HTR-8/SVneo (cell line): ENCODE measurements at places on chromosomes 11 and 22.

DNA sequence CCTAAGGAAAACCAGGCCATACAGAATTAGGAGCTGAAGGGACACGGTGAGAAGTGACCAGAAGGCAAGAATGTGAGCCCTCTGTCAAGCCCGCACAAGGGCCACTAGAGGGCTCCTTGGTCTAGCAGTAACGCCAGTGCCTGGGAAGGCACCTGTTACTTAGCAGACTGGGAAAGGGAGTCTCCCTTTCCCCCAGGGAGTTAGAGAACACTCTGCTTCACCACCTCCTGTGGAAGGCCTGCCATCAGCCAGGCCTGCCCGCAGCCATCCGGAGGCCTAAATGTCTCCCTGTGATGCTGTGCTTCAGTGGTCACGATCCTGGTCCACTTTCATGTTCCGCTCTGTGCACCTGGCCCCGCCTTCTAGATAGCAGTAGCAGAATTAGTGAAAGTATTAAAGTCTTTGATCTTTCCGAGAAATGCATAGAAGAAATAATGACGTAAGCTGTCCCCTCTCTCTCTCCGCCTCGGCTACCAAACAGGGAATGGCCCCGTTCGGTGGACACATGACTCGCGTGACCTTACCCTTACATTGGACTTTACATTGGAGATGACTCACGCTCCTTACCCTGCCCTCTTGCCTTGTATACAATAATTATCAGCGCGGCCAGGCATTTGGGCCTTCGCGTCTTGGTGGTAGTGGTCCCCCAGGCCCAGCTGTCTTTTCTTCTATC is 10.7 kb upstream of the GSTP1 start:
- no peak for DNase-seq

DNA sequence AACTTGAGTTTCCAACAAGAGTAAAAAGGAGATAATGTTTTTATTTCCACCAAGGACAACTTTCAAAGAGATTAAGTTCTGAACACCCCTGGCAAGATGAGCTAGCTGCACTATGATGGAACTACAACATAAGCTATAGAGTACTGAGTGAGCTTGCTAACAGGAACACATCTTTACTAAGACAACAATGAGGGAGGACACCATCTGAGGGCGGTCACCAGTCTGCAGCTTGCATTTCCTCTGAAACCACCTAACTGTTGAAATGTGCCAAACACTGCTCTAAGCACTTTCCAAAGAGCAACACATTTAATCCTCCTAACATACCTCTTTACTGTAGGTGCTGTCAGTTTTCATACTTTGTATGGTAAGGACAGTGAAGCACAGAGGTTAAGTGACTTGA is 68.4 kb downstream of the TCF20 start:
- no peak for DNase-seq

GRCh38 chr11:71302911-71303310 is 50.5 kb upstream of the SHANK2 start:
- DNase-seq, result no peak

GRCh38 chr11:79634905-79635304 is 194.1 kb upstream of the TENM4 start:
- no peak for DNase-seq

DNA sequence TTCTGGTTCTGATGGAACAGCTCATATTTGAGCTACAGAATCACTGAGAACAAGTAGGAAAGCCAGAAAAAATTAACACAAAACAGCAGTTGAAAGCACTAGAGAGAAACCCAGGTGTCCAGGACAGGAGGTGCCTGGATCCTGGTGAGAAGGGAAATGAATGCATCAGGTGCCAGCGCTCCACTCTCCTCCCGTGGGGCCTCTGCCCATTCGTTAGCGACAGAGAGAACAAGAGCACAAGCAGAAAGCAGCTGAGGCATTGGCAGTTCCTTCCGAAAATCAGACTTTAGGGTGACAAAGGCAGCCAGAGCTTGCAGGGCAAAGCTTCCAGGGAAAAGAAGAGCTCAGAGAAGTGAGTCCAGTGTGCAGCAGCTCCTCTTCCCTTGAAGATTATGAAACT is 20.0 kb upstream of the KRTAP5-7 start:
- DNase-seq, result no peak

- DNase-seq, result no peak
These were observed 72.6 kb downstream of the PPFIBP2 start for GRCh38 chr11:7586376-7586775.

- DNase-seq, result no peak
These were observed 103.5 kb downstream of the WNT11 start for GRCh38 chr11:76102802-76103201.

- DNase-seq, result no peak
These were observed 400.0 kb downstream of the LARGE1 start for GRCh38 chr22:33519974-33520903.

GRCh38 chr11:130675917-130676316 is 227.5 kb downstream of the ADAMTS15 start:
- DNase-seq, result no peak

DNA sequence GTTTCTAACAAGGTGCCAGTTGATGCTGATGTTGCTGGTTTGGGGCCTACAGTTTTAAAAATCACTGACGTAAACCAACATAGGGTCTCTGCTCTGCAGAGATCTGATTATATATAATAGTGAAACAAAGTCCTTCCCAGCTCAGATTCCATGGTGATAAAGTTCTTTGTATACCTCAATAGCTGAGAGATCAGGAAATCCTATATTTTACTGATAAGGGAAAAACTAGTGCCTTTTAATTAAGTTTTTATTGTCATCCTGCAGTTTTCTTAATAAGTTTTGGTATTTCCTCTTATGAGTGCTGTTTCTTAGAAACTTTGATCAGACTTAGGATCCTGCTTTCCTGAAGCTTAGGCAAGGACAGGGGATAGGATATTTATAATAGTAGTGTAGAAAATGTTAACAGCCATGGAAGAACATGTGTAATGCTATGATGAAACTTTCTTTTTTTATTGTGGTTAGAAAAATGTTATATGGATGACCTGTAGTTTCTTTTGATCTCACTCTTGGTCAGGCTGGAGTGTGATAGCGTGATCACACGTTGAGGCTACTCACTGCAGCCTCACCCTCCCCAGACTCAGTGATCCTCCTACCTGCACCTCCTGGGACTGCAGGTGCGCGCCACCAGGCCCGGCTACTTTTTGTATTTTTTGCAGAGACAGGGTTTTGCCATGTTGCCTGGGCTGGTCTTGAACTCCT is 14.1 kb downstream of the CAPRIN1 start:
- no peak for DNase-seq

DNA sequence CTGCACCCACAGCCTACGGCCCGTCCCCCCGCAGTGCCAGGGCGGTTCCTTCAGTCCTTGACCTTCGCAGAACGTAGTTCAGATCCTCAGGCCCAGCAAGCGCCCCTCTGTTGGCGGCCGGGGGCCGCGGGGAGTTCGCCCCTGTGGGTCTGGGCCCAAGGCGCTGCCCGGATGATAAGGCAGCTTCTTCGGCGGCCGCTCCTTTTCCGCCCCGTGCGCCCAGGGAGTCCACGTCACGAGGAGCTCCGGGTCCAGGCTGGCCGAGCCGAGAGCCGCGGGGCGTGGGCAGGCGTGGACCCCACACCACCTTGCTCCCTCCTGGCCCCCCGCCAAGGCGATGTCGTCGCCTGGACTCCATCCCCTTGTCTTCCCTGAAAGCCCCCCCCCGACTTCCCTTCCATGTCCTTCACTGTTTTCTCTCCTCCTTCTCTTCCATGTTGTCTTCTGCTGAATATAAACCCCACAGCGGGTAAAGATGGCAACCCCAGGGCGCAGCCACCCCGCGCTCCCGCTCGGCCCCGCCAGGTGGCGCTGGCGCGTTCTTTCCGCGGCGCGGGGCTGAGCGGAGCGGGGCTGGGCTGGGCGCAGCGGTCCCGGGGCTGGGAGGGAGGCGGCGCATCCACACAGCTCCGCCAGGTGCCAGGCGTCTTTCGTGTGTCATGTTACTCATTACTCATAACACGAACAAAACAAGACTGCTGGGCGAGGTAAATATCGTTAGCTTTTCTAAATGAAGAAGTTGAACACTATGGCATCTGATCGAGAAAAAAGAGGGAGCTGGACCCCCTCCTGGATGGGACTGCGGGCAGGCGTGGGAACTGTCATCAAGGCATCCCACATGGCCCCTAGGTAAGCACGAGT is 321.0 kb downstream of the NTM start:
- peak; percentile 19 for DNase-seq

GRCh38 chr22:33678523-33678922 is 241.8 kb downstream of the LARGE1 start:
- no peak for DNase-seq

DNA sequence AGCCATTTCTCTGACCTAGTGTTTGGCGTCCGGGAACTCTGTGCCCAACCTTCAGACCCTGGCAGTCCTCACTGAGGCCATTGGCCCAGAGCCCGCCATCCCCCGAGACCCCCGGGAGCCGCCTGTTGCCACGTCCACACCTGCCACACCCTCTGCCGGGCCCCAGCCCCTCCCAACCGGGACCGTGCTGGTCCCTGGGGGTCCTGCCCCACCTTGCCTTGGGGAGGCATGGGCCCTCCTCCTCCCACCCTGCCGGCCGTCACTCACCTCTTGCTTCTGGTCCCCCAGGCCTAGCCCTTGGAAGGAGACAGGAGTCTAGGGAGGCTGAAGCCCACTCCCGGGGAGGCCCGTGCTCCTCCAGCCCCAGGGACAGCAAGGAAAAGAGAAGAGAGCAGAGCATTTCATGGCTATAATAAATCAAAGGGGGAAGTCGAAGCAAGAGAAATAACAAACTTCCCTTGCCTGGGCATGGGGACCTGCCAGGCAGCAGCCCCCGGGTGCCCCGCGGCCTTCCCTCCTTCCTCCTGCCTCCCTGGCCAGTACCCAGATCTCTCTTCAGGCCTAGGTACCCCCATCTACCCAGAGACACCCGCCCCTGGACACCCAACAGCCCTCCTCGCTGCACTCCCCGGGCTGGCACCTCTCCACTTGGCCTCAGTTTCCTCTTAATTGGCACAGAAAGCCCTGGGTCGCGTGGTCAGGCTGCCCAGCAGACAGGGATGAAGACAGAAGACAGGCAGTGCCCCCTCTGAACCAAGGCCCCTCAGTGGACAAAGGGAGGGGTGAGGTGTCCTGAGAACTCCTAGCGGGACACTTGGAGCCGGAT is 13.0 kb upstream of the SLC39A13 start:
- no peak for DNase-seq

GRCh38 chr22:30878516-30879414 is 89.8 kb downstream of the MORC2 start:
- DNase-seq, result peak; percentile 15

DNA sequence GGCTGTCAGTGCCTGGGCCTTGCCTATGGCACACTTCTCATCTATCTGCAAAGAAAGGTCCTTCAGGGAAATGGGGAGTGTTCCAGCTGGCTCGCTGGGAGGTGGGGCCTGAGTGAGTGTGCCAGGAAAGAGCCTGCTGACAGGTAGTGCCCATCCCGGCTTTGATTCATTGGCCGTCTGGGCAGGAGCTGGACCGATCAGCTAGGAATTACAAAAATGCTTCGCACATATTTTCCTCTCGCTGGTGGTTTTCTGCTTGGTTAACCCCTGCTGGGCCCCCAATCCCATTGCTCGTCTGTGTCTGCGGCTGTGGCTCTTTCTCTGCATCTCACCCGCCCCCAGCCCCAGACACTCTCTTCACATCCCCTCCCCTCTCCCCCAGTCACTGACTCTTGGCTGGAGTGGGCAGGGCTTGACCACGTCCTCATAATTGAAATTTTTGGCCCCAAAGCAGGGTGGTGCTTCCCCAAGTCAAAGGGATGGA is 10.8 kb downstream of the LIF start:
- DNase-seq, result peak; percentile 78

- DNase-seq, result no peak
These were observed 42.7 kb upstream of the CYP2D6 start for GRCh38 chr22:42173183-42173926.

- DNase-seq, result no peak
These were observed 23.0 kb downstream of the SHANK3 start for GRCh38 chr22:50695421-50696250.

- DNase-seq, result peak; percentile 87
These were observed 20.3 kb upstream of the WNT7B start for GRCh38 chr22:45997077-45997776.

GRCh38 chr22:49871482-49871881 is 17.8 kb downstream of the ZBED4 start:
- no peak for DNase-seq

DNA sequence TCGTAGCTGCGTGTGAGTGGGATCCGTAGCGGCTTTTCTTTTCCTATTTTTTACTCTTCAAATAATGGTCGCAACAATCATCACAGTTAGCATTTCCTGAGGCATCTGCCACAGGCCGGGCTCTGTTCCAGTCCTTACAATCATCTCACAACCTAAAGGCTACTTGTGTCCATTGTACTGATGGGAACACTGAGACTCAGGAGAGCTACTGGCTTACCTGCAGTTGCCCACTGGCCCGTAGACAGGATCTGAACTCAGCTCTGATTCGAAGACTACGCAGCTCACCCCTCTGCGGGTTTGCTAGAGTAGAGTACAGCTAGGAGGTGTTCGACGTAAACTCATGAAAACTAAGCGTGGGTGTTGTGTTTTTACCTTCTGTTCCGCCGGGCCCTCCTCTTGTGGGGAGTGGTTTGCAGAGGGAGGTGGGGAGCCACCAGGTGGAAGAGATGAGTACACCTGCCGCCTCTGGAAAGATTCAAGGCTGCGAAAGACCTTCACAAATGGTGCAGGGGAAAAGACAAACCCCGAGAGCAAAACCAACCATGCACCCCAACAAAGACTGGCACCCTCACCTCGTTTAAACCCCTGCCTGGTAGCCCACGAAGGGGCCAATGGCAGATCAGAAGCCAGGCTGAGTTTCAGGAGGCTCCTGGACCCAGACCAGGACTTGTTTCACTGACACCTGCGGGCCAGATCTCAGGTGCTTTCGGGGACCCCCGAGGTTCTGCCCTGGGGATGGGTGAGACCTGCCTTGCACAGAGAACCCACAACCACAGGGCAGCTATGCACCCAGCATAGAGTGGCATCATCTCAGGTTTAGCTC is 18.3 kb upstream of the RFPL3 start:
- no peak for DNase-seq

- no peak for DNase-seq
These were observed 787 bp downstream of the SMDT1 start for GRCh38 chr22:42080287-42080686.

- no peak for DNase-seq
These were observed 24.4 kb upstream of the SNX19 start for GRCh38 chr11:130940706-130941105.

- DNase-seq, result no peak
These were observed 5.0 kb upstream of the DGKZ start for GRCh38 chr11:46342239-46342638.

GRCh38 chr11:125036933-125037332 is 26.2 kb upstream of the SLC37A2 start:
- no peak for DNase-seq

DNA sequence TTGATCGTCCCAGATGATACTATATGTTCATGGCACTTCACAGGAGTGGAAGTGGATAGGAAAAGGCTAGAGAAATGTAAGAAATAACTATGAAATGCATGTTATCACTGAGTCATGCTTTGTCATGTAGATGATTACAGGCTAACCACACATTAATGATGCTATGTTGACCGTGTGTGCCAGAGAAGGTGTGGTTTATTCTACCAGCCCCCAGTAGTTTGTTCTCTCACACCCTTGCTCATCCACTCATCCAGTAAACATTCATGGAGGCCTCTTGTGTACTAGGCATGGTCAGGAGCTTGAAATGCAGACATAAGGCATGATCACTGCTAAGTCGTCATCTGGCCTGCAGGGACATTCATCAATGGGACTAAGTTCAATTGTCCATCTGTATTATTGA is 153.0 kb upstream of the PITPNB start:
- DNase-seq, result no peak

- DNase-seq, result no peak
These were observed 605.6 kb downstream of the SOX6 start for GRCh38 chr11:15750535-15751308.
